ENCODE measurements at places on chromosomes 1 and 21. TPM values are rescaled to one million over a fixed set of nuclear protein-coding genes. Genes with fewer than 3 reads are reported as not detected.
A peak's percentile ranks its signal among the peaks of the same experiment; 100 is the strongest.

IL23R gene
- polyA plus RNA-seq = not detected

TCP10L gene
- polyA plus RNA-seq = 1.9 TPM

FAM131C gene
- polyA plus RNA-seq = 1.1 TPM

LRRC40 gene
- polyA plus RNA-seq = 10.6 TPM

GRCh38 chr21:27112186-27112585 lies 145.3 kb upstream of the ADAMTS5 start:
- H3K27me3 ChIP-seq = no peaks in the 10 kb centered on the region
- no peak overlapping the region for H3K4me3 ChIP-seq
- H3K27ac ChIP-seq = no peak overlapping the region
- no peaks in the 10 kb centered on the region for H3K4me1 ChIP-seq
- DNase-seq = no peak

GRCh38 chr1:94922761-94923331 lies 4.1 kb downstream of the CNN3 start:
- peak overlapping the region; percentile 96 for H3K27ac ChIP-seq
- H3K4me3 ChIP-seq = no peak overlapping the region
- H3K4me1 ChIP-seq = peaks cover 74% of the 10 kb centered on the region
- no peaks in the 10 kb centered on the region for H3K36me3 ChIP-seq
- no peaks in the 10 kb centered on the region for H3K27me3 ChIP-seq
- no peak for DNase-seq

DNA sequence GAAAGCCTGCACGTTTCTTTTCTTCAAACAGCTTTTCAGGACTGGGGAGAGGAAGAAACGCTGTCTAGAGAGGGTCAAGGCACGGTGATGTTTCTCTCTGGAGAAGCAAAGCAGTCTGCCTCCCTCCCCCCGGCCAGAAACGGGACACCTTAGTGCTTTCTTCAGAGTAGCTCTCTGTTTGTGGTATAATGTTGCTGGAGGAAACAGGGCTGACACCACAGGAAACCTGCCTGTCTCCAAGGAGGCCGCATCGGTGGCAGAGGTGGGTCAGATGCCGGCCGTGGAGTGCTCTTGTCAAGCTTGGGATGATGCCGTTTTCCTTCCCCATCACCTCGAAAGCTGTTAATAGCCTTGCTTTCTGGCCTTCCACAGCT lies 139.4 kb downstream of the DHRS3 start:
- H3K27ac ChIP-seq = peak overlapping the region; percentile 68
- no peak for DNase-seq
- H3K4me3 ChIP-seq = no peak overlapping the region

- no peak overlapping the region for H3K27ac ChIP-seq
- H3K36me3 ChIP-seq = no peaks in the 10 kb centered on the region
- H3K4me3 ChIP-seq = no peak overlapping the region
- peaks cover 21% of the 10 kb centered on the region for H3K4me1 ChIP-seq
Measured at GRCh38 chr1:33902486-33903209, 38.8 kb downstream of the HMGB4 start.

DNA sequence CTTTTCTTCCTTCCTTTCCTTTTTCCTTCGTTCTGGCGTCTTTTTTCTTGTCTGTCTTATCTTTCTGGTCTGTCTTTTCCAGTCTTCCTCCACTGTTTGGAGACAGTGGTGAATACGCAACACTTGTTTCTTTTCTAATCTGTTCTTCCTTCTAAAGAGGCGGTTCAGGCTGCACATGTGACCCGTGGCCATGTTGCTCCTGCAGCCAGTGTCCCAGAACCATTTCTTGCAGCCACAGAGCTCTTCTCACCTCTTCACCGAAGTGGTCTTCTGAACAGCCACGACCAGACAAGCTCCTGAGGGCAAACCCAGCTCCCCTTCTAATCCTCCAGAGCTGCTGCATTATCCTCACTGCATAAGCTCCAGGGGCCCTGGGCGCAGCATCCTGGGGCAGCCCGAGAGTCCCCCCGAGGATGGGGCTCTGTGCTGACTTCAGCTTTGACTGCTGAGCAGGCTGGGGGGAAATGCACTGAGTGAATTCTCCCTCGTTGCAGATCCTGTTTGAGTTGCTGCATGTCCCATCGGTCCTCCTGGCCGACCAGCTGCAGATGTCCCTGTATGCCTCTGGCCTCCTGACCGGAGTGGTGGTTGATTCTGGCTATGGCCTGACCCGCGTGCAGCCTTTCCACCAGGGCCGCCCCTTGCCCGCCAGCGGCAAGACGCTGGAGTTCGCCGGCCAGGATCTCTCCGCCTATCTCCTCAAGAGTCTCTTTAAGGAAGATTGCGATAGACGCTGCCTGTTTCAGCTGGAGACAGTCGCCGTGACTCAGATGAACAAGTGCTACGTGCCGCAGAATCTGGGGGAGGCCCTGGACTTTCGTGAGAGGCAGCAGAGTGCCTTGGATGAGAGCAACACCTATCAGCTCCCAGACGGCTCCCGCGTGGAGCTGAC lies 70.4 kb downstream of the ACTL8 start:
- H3K4me3 ChIP-seq = no peak overlapping the region
- no peaks in the 10 kb centered on the region for H3K27me3 ChIP-seq
- no peaks in the 10 kb centered on the region for H3K36me3 ChIP-seq
- no peak overlapping the region for H3K27ac ChIP-seq
- no peak for DNase-seq
- H3K4me1 ChIP-seq = no peaks in the 10 kb centered on the region

DNA sequence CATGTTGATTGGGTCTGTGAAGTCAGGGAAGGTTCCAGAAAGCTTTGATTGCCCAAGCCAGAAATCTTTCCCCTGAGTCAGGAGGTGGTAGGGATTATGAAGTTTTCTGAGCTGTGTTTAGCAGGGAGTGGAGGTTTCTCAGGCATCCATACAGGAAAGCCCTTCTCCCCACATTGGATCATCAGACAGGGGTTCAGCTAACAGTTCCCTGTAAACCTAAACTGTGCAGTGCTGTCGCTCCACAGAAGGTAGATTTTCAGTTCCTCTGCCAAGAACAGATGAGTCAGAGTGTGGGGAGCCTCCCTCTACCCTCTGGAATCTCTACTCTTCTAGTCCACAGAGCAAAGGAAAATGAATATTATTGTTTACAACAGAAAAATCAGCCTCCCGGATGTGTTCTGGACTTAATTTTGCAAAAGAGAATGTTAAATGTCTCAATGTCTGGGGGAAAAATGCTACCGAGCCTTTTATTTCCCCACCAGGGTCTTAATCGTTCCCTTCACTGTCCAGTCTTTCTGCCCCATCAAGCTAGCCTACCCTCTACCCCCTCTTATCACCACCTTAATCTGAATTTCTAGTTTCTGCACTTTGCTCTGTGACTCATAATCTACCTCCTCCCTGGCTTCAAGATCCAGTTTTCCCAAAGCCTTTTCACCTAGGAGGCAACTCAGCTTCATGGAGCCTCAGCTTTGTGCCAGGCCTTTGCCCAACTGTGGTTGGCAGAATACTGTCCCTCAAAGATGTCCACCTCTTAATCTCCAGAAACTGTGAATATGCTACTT lies 355.6 kb downstream of the PRDM2 start:
- no peaks in the 10 kb centered on the region for H3K4me1 ChIP-seq
- DNase-seq = no peak
- no peak overlapping the region for H3K4me3 ChIP-seq
- no peaks in the 10 kb centered on the region for H3K36me3 ChIP-seq
- no peak overlapping the region for H3K27ac ChIP-seq

DNA sequence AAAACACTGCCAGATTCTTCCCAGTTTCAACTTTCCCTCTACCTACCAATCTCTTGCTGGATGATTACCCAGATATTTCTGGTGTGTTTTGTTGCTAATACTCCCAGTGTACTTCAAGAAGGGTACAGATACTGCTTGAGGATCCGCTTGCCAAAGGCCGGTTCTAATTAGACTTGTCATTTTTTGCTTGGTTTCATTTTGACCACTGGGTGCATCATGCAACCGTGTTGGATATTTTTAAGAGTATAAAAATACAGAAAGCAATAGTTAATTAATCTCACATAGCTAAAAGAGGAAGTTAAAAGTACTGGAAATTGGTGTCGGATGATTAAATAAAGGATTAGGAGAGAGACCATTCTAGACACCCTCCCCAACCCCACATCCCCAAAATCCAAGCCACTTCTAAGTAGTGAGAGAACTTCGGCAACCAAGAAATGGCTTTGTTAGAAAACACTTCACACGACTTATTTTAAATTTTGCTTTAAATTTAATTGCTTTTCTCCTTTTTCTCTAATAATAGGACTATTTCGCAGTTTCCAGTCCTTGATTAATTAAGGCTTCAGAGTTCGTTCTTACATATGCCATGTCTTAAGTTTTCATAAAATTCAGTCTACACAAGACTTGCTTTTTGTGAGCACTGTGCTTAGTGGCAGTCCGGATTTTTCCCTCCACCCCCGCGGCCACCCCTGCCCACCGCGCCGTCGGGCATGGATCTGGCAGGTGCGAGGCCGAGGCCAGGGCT lies 2.5 kb upstream of the CDKN2C start:
- peaks cover 12% of the 10 kb centered on the region for H3K4me1 ChIP-seq
- H3K36me3 ChIP-seq = no peaks in the 10 kb centered on the region
- no peak for DNase-seq
- H3K27me3 ChIP-seq = no peaks in the 10 kb centered on the region
- H3K27ac ChIP-seq = peak overlapping the region; percentile 92

GRCh38 chr1:51855624-51856023 lies 22.9 kb downstream of the NRDC start:
- no peaks in the 10 kb centered on the region for H3K27me3 ChIP-seq
- H3K4me3 ChIP-seq = no peak overlapping the region
- no peak for DNase-seq
- H3K4me1 ChIP-seq = peaks cover 10% of the 10 kb centered on the region
- peaks cover 12% of the 10 kb centered on the region for H3K36me3 ChIP-seq

Measured in heart left ventricle (tissue), 16 donors.